ENCODE measurements at places on chromosomes 4 and X.

DNA sequence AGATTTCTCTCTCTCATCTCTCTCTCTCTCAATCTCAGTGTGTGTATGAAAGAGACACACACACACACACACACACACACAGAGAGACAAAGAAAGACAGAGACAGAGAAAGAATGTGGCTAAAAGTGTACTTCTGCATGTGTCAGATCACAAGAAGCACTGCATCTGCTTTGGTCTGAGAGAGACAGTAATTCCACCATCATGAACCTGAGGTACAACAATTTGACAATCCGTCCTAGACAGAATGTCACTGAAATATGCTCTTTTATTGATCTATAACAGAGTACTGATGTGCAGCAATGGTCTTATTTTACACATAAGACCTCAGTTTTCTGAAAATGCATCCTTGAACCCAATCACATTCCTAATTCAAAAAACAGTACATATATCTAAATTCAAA, 576.2 kb upstream of the SMIM31 start:
- no peak for DNase-seq

- DNase-seq: no peak
These were observed 7.6 kb upstream of the OPHN1 start for GRCh38 chrX:68440940-68441339.

DNA sequence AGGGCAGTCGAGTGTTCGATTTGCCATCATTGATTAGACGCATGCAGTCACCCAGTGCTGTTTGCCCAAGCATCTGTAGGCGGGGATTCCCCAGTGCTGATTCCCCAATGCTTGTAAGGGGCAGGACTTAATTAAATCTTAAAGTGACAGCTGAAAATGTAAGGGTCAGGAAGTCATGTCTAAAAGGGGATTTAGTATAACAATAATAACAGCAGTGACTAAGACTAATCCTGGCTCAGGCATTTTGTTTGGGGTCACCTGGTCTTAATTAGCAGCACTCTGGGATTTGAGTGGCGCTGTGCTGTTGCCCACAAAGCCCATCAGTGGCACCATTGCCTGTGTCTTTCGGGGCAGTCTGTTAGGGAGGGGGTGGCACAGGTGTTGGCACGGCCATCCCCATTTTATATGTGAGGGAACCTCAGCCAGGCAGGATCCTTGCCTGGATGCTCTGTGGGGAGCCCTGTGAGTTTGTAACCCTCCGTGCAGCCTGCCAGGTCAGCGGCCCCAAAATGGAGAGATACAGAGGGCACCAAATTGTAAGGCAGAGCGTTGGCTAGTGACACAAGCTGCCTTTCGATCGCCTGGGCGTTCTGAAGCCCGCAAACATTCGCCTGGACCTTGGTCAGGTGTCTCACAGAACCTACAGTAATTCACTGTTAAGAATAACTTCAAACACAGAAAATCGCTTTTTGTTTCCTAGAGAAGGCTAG, 146.7 kb downstream of the TBL1X start:
- no peak for DNase-seq

DNA sequence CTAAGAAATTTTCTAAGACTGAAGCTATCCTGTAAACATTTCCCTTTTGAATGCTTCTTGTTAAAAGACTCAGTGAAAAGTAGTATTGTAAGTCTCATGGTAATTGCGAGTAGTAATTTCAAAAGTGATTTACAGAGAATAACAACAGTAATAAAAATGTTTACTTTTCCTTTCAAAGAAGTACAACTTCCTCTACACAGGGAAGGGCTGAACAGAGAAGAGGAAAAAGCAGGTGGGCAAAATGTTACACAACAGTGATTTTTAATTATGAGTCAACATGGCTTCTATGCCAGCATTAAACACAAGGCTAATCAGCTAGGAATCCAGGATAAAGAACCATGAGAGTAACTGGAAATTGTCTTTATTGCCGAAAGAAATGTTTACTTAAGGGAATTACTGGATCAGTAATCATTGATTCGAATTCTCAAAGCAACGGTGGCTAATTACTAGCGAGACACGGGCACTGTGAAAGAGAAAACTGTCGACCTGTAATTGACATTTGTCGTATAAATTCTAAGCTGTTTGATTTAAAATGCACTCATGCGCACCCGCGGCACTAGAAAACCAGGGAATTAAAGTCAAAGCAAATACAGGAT, 15.4 kb downstream of the UTP3 start:
- no peak for DNase-seq

DNA sequence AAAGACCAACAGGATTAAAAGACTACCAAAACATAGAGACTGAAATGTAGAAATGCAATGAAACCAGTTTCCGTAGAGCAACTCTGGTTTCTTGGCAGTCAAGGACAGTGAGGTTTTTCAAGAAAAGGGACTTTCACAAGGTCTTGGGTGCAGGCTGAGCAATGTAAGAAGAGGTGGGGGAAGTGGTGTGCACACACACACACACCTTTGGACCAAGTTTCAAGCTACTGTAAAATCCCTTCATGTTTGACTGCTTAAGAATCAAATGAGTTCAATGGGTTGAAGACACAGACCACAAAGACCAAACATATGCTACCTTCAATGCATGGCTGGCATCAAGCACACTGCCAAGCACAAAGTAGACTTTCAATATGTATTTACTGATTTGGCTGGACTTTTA, 17.8 kb upstream of the MCF2 start:
- DNase-seq: no peak

DNA sequence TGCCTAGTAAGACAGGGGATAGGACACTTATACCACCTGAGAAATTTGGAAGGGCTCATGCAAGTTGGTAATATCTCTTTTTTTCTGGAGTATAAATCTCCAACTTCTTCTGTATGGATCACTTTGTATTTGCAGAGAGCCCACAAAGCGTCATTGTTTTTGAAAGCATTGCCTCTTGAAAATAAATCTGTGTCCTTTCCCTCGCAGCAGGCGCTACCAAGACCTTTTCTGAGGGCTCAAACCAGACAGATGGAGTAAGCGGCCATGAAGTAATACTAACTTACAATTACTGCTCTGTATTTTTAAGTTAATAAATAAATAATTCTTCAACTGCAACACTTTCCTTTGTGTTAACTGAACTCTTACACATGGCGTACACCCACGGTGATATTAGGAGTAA, 56.0 kb upstream of the FBXW7 start:
- no peak for DNase-seq

DNA sequence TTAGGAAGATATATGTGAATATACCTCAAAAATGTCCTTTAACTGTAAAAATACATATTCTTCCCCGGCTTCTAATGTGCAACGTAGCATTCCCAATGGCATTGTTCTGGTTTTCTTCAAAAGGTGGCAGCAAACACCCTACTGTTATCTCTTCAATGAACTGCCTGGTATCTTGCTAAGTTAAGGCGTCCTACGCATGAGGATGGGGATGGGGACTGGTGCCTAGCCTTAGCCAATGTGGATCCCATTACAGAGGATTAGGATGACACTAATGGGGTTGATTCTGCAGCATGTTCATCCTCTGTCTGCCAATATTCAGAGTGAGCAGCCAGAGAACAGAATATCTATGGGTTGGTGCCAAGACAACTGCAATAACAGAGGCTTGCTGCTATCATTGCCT, 334.9 kb upstream of the ADGRL3 start:
- no peak for DNase-seq

DNA sequence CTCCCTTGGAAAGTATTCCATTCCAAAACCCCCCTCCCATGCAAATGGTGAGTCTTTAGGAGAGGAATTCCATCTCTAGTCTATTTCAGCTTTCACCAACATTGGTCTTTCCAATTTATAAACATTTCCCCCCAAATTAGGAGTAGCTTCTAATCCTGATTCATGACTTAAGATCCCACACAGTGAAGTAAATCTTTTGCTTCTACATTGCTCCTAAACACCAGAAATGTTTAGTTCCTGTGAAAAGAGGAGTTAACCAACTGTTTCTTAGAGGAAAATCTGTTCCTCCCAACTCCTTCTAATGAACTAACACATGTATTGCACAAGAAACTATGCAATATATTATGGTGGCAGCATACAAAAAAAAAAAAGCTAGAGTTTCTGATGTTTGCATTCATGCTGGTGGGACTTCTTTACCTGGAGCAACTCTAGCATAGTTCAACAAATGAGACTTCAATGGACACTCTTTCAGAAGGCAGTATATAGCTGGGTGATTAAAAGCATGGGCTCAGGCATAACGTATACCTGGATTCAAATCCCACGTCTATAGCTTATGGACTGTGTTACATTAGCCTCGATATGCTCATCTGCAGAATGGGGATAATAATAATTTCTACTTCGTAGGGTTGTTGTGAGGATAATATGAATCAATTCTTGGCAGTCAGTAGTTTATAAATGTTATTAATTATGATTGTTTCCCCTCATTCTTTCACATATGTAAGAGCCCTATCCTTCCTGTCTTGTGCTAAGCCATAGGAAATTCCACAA, 131.6 kb upstream of the TMEM164 start:
- no peak for DNase-seq

DNA sequence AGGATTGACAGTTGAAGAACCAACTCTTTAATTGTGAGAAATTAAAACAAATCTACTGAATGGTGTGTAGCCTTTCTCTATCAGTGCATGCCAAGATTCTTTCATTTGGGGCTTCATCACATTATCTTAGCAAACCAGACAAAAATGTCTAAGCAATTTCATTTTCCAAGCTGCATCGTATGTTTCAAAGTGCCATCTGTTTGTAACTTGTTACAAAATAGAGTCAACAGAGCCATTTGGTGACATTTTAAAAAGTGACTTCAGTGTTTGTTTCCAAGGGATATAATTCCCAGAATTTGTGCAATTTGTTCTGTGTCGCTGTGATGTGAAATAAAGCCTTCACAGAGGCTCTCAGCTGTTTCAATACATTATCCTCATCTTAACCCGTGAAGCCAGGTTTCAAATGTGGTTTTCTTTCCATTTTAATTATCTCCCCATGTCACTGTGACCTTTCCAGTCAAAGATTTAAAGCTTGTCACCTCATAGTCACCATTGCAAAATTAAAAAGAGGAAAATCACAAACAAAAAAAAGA, 46.0 kb upstream of the C1QTNF7 start:
- no peak for DNase-seq

GRCh38 chrX:73825569-73825968, 262.6 kb downstream of the CHIC1 start:
- DNase-seq: no peak

- no peak for DNase-seq
These were observed 5.9 kb downstream of the RIPPLY1 start for GRCh38 chrX:106897259-106897658.

DNA sequence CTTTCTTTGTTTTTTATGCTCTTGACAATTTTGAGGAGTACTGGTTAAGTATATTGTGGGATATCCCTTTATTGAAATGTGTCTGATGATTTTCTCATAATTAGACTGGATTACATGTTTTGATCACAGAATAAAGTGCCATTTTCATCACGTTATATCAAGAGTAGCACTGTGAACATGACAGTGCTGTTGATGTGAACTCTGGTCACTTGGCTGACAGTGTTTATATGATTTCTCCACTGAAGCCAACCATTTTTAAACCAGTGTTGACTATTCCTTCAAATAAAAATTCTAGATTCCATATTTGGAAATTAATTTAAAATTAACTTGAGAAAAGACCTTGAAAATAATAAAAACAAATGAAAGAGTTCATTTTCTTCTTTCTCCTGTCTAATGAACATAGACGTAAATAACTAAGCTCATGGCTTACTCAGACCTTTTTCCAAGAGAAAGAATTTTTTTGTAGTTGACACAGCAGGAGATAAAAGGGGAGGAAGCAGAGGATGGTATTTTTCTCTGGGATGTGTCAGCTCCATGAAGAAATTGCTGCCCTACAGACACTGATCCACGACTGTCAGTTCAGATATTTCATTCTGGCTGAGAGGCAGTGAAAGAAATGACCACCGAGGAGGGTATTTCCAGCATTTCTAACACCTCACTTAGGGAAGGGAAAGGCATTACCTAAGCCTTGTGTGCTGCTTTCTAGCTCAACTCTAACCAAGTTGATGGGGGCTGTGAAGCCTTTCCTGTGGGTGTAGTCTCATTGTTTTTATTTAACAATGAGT, 150.9 kb upstream of the ANK2 start:
- DNase-seq: no peak

DNA sequence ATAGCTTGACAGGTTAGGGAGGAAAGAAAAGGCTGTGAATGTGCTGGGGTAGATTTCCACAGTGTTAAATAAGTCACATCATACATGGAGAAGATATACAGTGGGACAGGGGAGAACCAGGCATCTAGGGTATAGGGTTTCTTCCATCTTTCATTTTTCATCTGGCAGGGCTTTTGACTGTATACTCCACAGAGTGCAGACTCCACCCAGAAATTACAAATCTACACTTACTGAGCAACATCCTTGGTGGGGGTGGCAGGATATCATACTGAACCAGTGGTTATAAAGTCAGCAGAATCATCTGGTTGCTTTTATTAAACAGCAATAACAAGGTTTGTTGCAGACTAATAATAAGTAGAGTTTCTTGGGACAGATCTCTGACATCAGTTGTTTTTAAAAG, 154.2 kb downstream of the NPNT start:
- DNase-seq: no peak

- no peak for DNase-seq
These were observed 1141.1 kb downstream of the FAT4 start for GRCh38 chr4:126455865-126456264.

GRCh38 chr4:48949518-48950219, 36.4 kb upstream of the CWH43 start:
- DNase-seq: no peak

GRCh38 chr4:169627307-169627706, 6.9 kb downstream of the CLCN3 start:
- no peak for DNase-seq

GRCh38 chrX:24025741-24026403, 1.1 kb downstream of the KLHL15 start:
- DNase-seq: peak; percentile 15

DNA sequence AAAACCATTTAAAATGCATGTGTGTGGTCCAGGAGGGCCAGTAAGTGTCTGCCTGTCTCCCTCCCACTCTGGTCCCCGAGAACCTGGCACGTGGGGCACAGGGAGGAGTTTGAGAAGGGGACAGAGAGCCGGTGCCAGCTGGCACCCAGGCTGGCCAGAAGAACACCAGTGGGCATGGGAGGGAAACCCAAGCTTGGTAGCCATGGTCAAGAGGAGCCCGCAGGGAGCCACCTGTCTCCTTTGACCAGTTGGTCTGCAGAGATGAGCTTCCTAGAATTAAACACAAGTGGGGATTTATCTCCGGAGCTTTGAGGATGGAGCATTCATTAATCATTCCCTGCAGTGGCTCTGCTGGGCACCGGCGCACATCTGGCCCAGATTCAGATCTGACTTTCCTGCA, 41.6 kb downstream of the HMX1 start:
- no peak for DNase-seq

GRCh38 chr4:20297261-20297660, 45.6 kb downstream of the SLIT2 start:
- no peak for DNase-seq

DNA sequence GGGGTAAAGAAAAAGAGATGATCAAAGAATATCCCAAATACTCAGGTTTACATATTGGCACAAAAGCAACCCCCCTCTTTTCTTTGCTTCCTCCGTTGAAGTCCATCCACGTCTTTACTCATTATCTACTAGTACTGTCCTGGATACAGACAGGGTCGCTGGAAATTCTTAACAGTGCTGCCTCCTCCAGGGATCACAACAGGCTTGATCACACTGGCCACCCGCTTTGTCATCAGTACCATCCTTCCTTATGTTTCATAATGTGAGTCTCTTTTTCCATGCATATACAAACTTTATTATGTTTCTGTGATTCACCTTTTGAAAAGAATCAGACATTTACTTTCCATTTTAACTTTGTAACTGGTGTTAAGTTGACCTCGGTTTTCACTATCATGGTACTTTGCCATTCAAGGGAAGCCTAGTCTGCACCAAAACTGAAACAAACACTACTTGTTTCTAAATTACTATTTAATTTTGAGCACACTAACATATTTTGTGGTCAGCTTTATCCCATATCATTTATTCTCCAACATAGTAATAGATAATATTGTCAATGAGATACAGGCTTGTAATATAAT, 387.5 kb upstream of the PPP1R2C start:
- DNase-seq: peak; percentile 20

All from stimulated activated CD4-positive, alpha-beta T cell treated with anti-CD3 and anti-CD28 coated beads, Interleukin-4, amount 100 ng/mL, for 24 hours (primary cell).